ENCODE measurements at places on chromosomes 4 and X. TPM values are rescaled to one million over a fixed set of nuclear protein-coding genes. Genes with fewer than 3 reads are reported as not detected.

Gene TMPRSS11D
- total RNA-seq: not detected

Gene TBX22
- total RNA-seq: not detected

Gene COX7B2
- not detected for total RNA-seq

Gene ENPP6
- not detected for total RNA-seq

Gene IL9R
- total RNA-seq: not detected

Gene ARHGEF6
- 19.2 TPM for total RNA-seq

Gene GPAT3
- 7.0 TPM for total RNA-seq

Gene ATP1B4
- total RNA-seq: not detected

Gene APLN
- total RNA-seq: 2.6 TPM

Gene FAM9B
- not detected for total RNA-seq

Gene RHOXF2
- not detected for total RNA-seq

All from SJSA1 (cell line).